ENCODE measurements at places on chromosomes 13 and 19.
A peak's percentile ranks its signal among the peaks of the same experiment; 100 is the strongest.

- DNase-seq, result no peak
Measured at GRCh38 chr19:29943615-29944014, 1.6 kb downstream of the URI1 start.

- no peak for DNase-seq
Measured at GRCh38 chr13:49998714-49999624, 2.1 kb downstream of the TRIM13 start.

DNA sequence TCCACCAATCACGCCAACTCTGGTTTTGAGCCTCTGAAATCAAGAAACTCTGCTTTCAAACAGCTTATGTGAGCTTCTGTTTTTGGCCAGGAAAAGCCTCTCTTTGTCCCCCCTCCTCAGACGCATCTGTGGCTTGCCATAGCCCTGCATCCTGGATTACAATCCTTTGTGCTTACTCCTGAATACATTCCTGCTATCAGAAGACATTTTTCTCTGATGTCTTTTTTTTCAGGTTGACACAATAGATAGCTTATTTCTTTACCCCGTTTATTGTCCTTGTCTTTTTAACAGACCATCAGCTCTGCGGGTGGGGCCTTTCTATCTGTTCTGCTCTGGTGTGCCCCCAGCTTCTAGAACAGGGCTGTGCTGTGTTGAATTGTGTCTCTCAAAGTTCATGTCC is 11.0 kb downstream of the PNMA8B start:
- no peak for DNase-seq

DNA sequence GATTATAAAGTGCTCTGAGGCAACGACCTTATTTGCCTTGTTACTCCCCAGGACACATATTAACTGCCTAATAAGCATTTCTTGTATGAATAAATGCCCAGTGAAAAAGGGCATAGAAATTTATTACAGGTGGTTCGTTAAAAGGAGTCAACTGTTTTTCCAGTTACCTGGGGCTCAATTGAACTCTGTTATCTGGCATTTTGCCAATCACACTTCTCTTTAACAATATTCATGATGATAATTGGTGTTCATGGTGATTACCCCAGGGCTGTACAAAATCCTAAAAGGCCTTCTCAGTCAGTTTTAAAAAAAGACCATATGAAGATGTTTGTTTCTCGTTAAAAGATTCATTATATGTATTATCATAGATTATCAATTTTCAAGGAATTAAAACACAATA is 57.1 kb downstream of the KL start:
- no peak for DNase-seq

DNA sequence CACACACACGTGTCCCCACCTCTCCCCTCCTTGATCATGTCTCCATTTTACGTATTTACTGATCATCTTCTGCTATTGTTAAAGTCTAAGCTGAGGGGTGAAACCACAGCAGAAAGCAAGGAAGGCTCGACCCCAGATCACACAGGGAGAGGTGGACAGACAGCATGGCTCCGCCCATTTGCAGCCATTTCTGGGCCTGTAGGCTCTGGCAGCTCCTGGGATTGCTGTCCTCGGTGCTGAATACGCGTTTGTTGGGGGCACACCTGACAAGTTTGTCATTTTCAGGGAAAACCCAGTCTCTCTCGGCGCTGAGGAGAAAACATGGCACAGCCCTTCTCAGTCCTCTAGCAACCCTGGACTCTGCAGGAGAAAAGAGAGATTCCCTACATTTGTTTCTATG is 8.0 kb downstream of the TMEM86B start:
- DNase-seq, result no peak

GRCh38 chr13:40101708-40102359 is 446.4 kb downstream of the COG6 start:
- no peak for DNase-seq

DNA sequence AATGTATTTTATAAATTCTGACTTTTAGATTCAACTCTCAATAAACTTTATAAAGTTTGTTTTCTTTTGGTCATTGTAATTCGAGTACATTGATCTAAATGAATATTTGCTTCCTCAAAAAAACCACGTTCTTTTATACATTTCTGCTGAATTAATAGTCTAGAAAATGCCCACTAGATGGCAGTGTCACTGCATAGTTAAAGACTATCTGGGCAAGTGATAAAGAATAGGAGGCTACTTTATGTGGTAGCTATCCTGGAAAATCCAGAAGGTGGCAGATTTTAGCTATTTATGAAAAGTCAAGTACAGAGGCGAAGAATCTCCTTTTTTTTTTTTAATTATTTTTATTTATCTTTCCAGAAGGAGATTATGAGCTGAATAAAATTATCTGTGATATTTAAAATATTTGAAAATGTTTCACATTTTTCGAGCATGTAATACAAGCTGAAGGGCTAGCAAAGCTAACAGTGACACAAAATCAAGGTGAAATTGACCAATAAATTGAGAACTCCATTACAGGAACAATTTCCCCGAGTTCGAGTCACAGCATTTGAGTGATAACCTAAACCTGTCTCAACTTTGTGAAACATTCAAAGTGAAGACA is 221.8 kb downstream of the OLFM4 start:
- DNase-seq, result peak; percentile 84
